ENCODE measurements at places on chromosomes 6 and 20.

DNA sequence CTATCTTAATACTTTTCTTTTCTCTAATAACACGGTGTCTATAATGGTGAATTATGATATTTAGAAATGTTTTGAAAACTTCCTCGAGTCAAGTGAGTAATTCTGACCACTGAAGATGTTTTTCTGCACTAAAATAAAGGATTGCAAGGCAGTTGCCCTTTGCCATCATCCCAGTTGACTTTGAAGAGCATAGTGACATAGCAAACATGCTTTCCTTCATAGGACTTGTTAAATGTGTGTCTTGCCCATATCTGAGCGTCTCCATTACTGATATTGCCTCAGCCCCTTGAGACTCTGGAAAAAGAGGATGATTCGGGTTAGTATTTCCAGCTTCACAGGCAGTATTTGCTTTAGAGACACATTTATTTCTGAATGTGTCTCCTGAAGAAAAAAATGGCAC lies 125.2 kb upstream of the MCHR2 start:
- no peak for DNase-seq

DNA sequence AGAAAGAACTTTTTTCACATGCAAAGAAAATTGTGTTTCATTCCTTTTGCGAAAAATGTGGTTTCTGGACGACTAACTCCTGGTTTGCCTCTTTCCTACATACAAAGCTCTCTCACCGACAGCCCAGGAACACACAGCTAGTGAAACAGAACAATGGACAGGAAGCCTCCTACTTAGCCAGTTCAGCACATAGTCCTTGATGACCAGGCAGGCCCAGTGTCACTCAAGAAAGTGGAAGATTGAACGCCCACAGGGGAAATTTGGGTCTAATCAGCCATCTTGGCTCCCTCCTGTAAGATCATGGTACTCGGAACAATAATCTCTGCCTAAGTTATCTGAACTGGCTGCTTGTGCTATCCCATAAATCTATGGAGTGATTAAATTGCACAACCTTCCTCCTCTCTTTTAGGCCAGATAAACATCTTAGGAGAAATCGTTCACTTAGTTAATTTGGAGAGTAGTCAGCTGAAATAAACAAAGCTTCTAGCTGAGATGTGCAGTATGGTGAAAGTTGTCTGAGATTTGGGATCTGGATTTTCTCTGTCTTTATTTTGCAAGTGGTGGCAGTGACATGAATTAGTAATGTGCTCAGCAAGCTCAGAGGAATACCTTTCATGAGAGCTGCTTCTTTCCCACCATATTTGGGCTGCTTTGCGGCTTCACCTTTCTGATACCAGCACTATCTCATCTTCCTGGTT lies 147.0 kb downstream of the MTFR2 start:
- DNase-seq = no peak

DNA sequence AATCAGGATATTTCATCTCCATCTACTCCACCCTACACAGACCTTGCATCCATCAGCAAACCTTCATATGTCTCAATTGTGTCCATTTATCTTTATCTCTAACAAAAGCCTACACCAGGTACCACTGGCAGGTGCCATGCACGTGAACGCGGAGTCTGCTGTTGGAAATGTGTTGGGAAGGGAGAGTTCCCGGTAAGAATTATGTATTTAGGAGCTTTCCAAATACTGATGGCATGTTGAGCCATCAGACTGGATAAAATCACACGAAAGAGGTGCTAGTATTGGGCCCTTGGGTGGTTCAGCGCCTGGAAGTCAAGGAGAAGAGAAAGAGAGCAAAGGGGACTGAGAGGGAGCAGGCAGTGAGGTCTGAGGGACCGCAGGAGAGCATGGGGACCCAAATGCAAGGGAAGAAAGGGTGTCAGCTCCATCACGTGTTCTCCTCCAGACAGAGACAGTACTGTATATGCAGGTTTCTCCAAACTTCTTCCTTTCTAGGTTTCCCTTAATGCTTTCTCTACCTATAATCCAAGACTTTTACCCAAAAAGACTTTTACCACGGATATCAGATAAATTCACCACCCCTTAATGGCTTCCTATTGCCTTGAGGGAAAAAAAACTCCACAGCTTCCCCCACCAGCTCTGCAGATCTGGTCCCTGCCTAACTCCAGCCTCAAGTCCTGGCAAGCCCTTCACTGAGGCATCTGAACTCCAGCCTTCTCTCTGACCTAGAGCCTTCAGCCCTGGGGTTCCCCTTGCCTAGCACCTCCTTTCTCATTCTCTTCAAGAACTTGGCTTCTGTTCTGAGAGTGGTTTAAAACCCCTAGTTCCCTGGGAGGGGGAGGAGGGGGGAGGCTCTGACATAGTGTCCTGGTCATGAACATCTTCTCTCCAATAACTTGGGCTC lies 4.8 kb upstream of the ZNF217 start:
- no peak for DNase-seq

DNA sequence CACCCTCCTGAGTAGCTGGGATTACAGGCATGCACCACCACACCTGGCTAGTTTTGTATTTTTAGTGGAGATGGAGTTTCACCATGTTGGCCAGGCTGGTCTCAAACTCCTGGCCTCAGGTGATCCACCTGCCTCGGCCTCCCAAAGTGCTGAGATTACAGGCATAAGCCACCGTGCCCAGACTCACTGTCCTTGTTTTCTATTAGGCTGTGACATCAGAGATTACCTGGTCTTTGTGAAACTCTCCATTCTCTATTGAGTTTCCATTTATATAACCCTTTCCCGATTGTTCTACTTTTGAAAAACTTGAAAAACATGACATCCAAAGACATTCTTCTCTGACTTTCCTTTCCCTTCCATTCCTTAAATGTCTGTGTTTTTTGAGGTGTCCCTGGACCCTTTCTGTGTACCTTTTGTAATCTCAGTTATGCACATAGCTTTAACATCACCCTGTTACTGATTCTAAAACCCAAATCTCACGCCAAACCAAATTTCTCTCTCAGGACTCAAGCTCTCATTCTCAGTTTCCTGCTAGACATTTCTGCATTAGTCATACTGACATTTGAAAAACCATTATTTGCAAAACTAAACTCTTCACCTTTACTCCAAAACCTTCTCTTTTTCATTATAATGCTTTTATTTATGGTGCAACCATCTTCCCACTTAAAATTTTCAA lies 137.0 kb downstream of the KHDC1L start:
- no peak for DNase-seq

GRCh38 chr6:163670336-163670735 lies 255.8 kb downstream of the QKI start:
- no peak for DNase-seq

GRCh38 chr20:51569815-51570738 lies 27.6 kb upstream of the NFATC2 start:
- DNase-seq = no peak

DNA sequence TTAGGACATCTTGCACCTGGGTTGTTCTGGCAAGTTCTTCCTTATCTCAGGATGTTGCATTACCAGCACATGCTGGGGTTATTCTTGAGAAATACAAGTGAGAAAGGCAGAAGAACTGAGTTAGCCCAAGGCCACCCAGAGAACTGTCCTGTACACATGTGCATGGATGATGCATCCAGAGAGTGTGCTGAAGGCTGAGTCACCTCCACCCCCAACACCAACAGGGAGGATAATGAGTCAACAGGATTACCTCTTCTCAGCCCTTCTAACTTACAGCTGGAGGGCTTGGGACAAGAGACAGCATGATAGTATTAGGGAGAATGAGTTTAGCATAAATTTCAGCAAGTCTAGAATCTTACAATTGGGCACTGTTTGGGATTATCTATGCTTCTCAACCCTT lies 8.5 kb downstream of the SCGN start:
- peak; percentile 42 for DNase-seq

GRCh38 chr20:59569305-59569704 lies 35.0 kb upstream of the PHACTR3 start:
- DNase-seq = no peak

GRCh38 chr6:43973357-43973756 lies 153.9 kb downstream of the MRPL14 start:
- no peak for DNase-seq

Data from SJCRH30 (cell line).